ENCODE measurements at places on chromosomes 7 and 10. TPM values are rescaled to one million over a fixed set of nuclear protein-coding genes. Genes with fewer than 3 reads are reported as not detected.

Gene MOGAT3
- total RNA-seq = not detected

Gene MEPCE
- 16.7 TPM for total RNA-seq

Gene PILRA
- 1.2 TPM for total RNA-seq

Gene TFR2
- 3.9 TPM for total RNA-seq

Gene MUC3A
- 0.98 TPM for total RNA-seq

Gene CFAP70
- total RNA-seq = 0.49 TPM

Gene FAM3C
- 119 TPM for total RNA-seq

Gene SPDYE1
- total RNA-seq = not detected

Gene TUBB8
- not detected for total RNA-seq

Gene ANXA8L1
- total RNA-seq = not detected

Gene RNF148
- 0.25 TPM for total RNA-seq

Gene ZNF33A
- 69.3 TPM for total RNA-seq

Gene PON1
- not detected for total RNA-seq

Gene TRIM50
- total RNA-seq = not detected

Gene ADAM12
- 6.1 TPM for total RNA-seq

Gene ADO
- total RNA-seq = 29.7 TPM

Gene NYAP1
- total RNA-seq = 29.7 TPM

Gene PCBD1
- 12.0 TPM for total RNA-seq

Gene C7orf33
- not detected for total RNA-seq

Gene FAM25C
- total RNA-seq = not detected

Gene PLXDC2
- 9.3 TPM for total RNA-seq

Gene ATRNL1
- 353 TPM for total RNA-seq

Gene CYP3A4
- not detected for total RNA-seq

Measured in temporal lobe (tissue), 4 donors.